ENCODE measurements at places on chromosomes 3 and 15. TPM values are rescaled to one million over a fixed set of nuclear protein-coding genes. Genes with fewer than 3 reads are reported as not detected.

The PARP15 gene
- 0.36 TPM for total RNA-seq

The TP53BP1 gene
- total RNA-seq = 97.5 TPM

DNA sequence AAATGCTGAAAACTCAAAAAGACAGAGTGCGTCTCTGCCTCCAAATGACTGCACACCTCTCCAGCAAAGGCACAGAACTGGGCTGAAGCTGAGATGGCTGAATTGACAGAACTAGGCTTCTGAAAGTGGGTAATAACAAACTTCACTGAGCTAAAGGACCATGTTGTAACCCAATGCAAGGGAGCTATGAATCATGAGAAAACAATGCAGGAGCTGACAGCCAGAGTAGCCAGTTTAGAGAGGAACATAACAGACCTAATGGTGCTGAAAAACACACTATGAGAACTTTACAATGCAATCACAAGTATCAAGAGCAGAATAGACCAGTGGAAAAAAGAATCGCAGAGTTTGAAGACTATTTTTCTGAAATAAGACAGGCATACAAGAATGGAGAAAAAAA lies 10.1 kb upstream of the AVEN start:
- H3K4me3 ChIP-seq = no peak overlapping the region
- H3K27ac ChIP-seq = no peak overlapping the region
- H3K36me3 ChIP-seq = peaks cover 4% of the 10 kb centered on the region
- H3K27me3 ChIP-seq = peaks cover 1% of the 10 kb centered on the region

- no peak for DNase-seq
- H3K36me3 ChIP-seq = no peaks in the 10 kb centered on the region
- H3K27me3 ChIP-seq = peaks cover 11% of the 10 kb centered on the region
These were observed 8.3 kb downstream of the ITGA11 start for GRCh38 chr15:68423359-68424296.

GRCh38 chr15:55914446-55914845 lies 79.0 kb downstream of the NEDD4 start:
- DNase-seq = no peak
- H3K36me3 ChIP-seq = no peaks in the 10 kb centered on the region
- H3K27me3 ChIP-seq = no peaks in the 10 kb centered on the region

Data from endothelial cell (in vitro differentiated cells).